ENCODE measurements at places on chromosomes 6 and 20.
A peak's percentile ranks its signal among the peaks of the same experiment; 100 is the strongest.

DNA sequence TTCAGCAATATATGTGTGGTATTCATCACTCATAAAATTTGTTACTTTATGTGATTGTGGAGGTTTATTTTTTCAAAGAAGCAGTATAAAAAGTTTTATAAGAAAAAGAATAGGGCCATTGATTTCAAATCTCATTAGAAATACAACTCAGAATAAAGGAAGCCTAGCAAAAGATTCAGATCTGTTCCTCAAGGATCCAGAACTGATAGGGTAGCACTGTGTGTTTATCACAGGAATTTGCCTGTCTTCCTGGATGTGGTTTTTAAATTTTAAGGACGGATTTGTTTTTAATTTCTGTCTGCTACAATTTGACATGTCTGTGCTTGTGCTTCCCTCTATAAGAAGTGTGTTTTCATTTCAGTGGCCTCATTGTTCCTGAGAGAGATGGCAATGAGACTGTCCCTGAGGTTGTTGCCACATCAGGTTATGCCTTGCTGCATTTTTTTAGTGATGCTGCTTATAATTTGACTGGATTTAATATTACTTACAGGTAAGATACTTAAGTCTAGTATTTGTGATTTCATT lies 74.6 kb downstream of the ATRN start:
- no peak for DNase-seq

GRCh38 chr6:163293286-163293685 lies 121.2 kb upstream of the QKI start:
- no peak for DNase-seq

DNA sequence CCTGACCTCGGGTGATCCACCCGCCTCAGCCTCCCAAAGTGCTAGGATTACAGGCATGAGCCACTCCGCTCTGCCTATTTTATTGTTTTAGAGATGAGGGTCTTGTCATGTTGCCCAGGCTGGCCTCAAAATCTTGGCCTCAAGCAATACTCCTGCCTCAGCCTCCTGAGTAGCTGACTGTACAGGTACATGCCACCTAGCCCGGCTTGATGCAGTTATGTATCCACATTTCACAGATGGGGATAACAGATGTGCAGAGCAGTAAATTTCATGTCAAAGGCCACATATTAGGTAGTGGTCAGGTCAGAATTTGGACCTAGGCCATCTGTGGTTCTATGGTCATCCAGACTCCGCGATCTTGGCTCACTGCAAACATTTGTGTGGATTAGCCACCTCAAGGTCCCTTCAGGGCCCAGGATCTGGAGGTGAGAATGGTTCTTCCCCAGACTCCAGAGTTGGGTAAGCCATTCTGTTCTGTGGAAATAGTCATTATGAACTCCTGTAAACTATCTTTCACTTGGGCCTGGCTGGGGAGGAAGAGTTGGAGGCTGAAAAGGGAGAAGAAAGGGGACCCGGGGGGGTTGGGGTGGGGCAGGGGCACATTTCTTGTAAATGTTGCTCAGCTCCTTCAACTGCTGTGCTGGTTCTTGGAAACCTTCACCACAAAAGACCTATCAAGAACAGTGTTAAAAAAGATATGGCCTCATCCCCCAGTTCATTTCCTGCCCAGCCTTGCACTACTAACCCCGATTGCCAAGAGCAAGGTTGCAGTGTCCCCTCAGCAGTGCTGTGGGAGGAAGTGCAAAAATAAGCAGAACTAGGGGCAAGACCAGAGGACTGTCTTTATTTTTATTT lies 13.0 kb downstream of the PIM1 start:
- peak; percentile 93 for DNase-seq

DNA sequence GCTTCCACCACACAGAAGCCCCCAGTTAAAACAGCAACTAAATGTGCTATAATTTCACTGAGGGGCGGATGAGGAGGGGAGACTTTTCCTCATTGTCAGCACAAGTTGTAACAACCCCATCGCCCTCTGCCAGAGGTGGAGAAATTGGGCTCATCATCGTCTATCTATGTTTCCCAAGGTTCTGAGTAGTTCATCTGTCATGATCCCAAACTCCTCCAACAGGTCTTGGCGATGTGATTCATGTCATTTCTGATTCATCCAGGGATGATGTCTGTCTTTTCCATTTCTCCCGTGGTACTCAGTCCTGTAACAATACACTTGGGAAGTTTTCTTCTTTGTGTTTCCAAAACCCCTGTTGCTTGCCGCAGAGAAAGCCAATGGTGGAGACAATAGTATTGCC lies 51.0 kb downstream of the TFAP2A start:
- DNase-seq: no peak

- DNase-seq: no peak
Measured at GRCh38 chr20:62888406-62888805, 26.8 kb upstream of the TCFL5 start.

- DNase-seq: no peak
Measured at GRCh38 chr20:61888101-61888865, 177.4 kb downstream of the TAF4 start.

Data from KG1 (cell line).